Panc1 (cell line): ENCODE measurements at places on chromosomes 6 and 20. TPM values are rescaled to one million over a fixed set of nuclear protein-coding genes. Genes with fewer than 3 reads are reported as not detected.

Gene FYN
- total RNA-seq, result 4.2 TPM

Gene FRMD1
- 0.15 TPM for total RNA-seq

Gene ZNF311
- 0.39 TPM for total RNA-seq

Gene TBX18
- 10.1 TPM for total RNA-seq

Gene MCCD1
- not detected for total RNA-seq

Gene BTBD3
- total RNA-seq, result 27.6 TPM

Gene NCR2
- total RNA-seq, result not detected

Gene BPIFB2
- not detected for total RNA-seq
